ENCODE measurements at places on chromosomes 2 and 18.

- DNase-seq, result no peak
These were observed 28.7 kb upstream of the MARCO start for GRCh38 chr2:118913131-118913802.

DNA sequence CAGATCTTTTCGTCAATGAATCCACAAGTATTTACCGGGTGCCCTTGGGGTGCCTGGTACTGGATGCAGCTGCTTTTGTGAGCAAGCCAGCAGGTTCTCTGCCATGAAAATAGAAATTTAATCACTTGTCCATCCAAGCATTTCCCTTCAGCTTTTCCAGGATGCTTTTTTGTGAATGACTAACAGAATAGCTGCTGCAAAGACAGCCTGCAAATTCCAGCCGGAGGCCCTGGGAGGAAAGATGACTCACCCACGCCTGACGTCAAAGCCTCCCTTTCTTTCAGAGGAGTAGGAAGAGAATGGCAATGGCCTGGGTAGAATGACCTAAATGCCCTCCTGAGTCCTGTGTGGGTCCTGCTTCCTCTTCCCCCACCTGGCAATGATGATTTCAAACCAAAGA is 111.9 kb downstream of the AP1S3 start:
- DNase-seq, result no peak

- no peak for DNase-seq
These were observed 455.3 kb downstream of the MEIS1 start for GRCh38 chr2:66890166-66890742.

GRCh38 chr2:227772932-227773331 is 27.2 kb downstream of the SCYGR8 start:
- DNase-seq, result no peak

GRCh38 chr2:47271054-47272000 is 116.2 kb upstream of the STPG4 start:
- no peak for DNase-seq

DNA sequence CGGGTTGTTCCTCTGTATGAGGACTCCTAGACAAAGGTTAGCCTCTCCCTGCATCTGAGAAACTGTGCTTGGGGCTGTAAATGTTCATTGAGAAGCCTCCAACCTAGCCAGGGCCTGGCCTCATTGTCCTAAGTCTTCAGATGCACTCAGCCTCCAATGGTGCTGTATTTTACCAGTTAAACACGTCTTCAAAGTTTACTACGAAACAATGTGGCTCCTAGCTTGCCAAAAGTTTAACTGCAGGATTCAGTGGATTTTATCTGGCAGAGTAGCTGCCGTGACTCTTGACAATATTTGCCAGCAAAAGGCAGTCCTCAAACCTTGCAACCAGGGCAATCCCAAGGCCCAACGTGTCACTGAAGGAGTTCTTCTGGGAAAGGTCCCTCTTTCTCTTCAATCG is 1.1 kb downstream of the PID1 start:
- no peak for DNase-seq

- no peak for DNase-seq
These were observed 77.8 kb downstream of the RHBDD1 start for GRCh38 chr2:226913641-226914040.

DNA sequence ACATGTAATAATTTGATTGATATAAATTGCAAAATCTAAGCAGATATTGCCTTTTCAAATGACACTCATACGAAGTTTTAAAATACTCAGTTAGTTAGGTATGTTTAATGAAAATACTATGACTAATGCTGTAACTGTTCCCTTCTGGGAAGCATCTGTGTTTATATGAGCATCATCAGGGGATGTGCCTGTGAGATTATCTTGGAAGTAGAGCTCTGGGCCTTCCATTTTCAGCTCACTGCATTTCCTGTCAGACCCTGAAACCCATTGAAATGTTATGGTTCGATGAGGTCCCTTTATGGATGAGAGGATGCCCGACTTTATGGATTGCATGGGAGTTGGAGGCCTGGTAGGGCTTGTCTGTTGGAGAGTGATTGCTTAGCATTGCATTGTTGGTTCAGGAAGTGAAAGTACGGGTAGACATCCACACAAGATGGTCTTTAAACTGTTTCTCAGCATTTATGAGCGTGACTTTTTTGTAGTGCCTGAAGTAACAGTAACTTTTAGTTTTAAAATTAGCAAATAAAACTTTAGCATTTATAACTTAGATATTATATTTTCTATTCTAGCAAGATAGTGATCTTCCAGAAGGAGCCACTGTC is 28.7 kb downstream of the ELP2 start:
- DNase-seq, result no peak

GRCh38 chr2:128311216-128311754 is 7.4 kb downstream of the HS6ST1 start:
- DNase-seq, result no peak

GRCh38 chr18:60667016-60667415 is 294.4 kb upstream of the MC4R start:
- no peak for DNase-seq

GRCh38 chr2:9364373-9364772 is 59.0 kb downstream of the ITGB1BP1 start:
- no peak for DNase-seq

GRCh38 chr2:145352484-145352883 is 832.6 kb upstream of the ZEB2 start:
- no peak for DNase-seq

GRCh38 chr2:95018861-95019550 is 6.5 kb upstream of the MAL start:
- no peak for DNase-seq

DNA sequence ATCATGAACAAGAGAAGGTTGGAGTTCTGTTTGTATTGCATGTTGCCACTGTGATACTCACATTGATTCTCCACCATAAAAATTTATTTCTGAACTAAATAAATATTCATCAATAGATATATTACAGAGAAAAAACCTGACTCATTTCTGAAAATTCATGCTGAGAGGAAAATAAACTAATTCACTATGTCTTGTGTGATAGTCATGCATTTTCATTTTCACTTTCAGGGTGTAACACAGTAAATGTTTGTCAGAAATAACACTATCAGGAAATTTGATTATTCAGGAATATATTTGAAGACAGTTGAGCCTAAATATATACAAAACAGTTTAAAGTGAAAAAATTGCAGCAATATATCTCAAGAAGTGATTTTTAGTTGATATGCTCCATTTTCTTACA is 335.2 kb downstream of the KCNJ3 start:
- no peak for DNase-seq

DNA sequence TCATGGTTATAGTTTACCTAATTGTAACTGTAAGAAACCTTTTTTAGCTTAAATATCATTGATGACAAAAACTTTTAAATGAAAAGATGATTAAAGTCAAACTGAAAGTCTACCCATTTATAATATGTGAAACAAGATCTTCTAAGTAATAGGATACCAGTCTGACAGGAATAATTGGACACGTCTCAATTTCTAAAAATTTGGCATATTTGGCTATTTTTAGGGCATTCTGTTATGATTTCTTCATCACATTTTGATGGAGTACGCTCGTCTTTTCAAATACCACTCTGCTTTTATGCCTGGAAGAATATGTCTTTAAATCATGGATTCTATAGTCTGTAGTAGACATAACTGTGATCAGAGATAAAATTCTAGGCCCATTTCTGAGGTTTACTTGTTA is 1.3 kb downstream of the R3HDM1 start:
- no peak for DNase-seq

GRCh38 chr2:3664118-3664517 is 6.1 kb downstream of the ALLC start:
- no peak for DNase-seq

- no peak for DNase-seq
These were observed 116.6 kb upstream of the FAM136A start for GRCh38 chr2:70418514-70418913.

DNA sequence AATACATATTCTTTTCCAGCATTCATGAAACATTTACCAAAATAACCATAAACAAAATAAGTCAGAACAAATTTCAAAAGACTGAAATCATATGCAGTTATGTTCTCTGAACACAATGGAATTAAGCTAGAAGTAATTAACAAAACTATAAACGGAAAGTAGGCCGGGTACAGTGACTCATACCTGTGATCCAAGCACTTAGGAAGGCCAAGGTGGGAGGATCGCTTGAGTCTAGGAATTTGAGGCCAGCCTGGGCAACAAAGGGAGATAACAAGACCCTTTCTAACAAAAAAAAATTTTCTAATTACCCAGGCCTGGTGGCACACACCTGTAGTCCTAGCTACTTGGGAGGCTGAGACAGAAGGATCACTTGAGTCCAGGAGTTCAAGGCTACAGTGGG is 14.9 kb downstream of the ATAD2B start:
- no peak for DNase-seq

DNA sequence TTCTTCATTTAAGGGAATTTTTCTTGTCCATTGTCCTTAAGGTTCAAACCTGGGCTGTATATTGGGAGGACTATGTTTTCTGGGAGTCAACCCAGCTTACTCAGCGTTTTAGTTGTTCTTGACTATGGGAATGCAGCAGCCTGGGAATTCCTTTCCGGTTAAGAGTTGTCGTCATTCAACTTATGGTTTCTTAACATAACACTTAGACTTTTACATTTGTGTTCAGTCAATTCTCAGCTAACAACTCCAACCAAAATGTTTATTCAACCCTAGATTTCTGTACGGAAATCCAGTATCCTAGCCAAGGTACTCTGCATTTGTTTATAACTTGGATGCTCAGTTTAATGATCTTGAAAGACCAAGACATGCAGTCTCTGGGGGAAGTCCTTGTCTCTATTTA is 960.9 kb downstream of the CBLN2 start:
- no peak for DNase-seq

- no peak for DNase-seq
These were observed 89.3 kb upstream of the NCKAP5 start for GRCh38 chr2:133657591-133657990.

- no peak for DNase-seq
These were observed 12.4 kb downstream of the KIF5C start for GRCh38 chr2:148887350-148888002.

DNA sequence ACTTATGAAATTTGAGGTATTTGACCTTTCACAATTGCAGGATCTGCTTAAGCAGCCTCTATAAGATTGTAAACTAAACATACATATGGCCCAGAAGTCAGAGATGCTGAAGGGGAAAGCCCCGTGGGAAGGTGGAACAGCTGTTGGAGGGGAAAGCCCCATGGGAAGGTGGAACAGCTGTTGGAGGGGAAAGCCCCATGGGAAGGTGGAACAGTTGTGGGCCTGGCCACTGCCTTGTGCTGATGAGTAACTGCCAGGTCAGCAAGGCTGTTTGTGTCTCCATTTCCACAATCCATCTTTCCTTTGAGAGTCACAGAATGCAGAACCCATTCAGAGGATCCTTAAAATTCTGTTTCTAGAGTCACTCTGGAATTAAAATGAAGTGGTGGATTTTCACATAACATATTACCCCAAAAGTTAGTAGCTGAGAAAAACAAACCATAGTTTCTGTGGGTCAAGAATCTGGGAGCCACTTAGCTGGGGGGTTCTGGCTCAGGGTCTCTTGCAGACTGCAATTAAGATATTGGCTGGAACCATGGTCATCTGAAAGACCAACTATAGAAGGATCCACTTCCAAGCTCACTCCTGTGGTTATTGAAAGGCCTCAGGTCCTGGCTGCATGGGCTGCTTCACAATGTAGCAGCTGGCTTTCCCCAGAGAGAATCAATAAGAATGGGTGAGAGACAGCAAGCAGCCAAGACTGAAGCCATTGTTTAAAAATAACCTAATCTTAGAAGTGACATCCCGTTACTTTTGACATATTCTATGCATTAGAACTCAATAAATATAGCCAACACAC is 86.6 kb upstream of the CAVIN2 start:
- DNase-seq, result no peak

DNA sequence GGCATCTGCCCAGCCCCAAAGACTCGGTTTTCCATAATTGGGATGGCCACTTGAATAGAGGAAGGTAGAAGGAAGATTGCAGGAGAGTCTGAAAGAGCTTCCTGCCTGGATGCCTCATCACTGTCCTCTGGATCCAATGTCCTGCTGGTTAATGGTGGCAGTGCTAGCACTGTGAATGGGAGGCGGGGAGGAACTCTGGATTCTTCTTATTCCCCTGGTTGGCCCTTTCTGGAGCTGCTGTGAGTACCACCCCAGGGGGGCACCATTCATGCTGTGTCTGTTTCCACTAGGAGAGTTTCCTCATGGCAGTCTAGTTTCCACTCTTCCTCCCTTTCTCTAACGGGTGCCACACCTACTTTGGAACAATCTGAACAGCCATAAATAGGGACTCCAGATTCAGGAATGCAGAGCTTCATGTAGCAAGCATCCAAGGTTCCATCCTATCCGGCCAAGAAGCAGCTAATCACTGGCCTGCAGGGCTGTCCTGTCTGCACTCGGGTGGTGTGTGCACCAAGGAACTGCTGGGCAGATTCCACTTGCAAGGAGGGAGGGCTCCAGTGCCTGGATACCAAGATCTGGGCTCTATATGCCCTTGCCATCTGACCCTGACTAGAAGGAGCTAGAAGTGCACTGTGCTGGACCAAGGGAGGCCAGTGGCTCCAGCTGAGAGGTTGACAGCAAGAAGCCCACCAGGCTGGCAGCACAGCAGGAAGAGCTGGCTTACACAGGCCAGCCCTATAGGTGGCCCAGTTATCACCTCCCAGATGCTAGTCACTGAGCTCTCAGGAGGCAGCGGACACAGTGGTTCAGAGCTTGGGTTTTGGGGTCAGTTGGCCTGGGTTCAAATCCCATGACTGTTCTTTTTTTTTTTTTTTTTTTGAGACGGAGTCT is 4.6 kb upstream of the ATOH8 start:
- no peak for DNase-seq

GRCh38 chr18:62811674-62812073 is 96.3 kb downstream of the PHLPP1 start:
- DNase-seq, result no peak

GRCh38 chr18:75264926-75265597 is 54.5 kb downstream of the TSHZ1 start:
- no peak for DNase-seq

DNA sequence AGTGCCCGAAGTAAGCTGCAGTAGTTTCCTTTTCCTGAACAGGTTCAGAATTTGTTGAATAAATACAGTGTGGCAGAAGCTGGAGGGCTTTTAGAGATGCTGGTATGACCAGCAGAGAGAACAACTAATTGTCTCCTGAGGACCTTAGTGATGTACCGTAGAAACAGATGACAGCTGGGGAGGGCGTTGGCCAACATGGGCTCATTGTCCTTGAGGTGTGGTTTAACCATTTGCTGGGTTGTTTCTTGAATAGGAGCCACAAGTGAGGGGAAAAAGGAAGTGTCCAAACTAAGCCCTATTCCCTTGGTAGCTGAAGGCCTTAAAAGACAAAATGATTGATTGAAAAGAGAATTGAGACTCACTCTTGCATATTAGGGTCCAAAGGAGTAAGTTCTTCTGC is 11.7 kb upstream of the FAM228A start:
- DNase-seq, result no peak

GRCh38 chr2:161709428-161709827 is 85.2 kb downstream of the SLC4A10 start:
- DNase-seq, result no peak

- no peak for DNase-seq
These were observed 64.1 kb downstream of the SLC66A2 start for GRCh38 chr18:79887181-79888000.

All from stimulated activated CD8-positive, alpha-beta memory T cell treated with anti-CD3 and anti-CD28 coated beads, Interleukin-4, amount 100 ng/mL, for 4 hours (primary cell).